ENCODE measurements at places on chromosomes 4 and X. TPM values are rescaled to one million over a fixed set of nuclear protein-coding genes. Genes with fewer than 3 reads are reported as not detected.
A peak's percentile ranks its signal among the peaks of the same experiment; 100 is the strongest.

DNA sequence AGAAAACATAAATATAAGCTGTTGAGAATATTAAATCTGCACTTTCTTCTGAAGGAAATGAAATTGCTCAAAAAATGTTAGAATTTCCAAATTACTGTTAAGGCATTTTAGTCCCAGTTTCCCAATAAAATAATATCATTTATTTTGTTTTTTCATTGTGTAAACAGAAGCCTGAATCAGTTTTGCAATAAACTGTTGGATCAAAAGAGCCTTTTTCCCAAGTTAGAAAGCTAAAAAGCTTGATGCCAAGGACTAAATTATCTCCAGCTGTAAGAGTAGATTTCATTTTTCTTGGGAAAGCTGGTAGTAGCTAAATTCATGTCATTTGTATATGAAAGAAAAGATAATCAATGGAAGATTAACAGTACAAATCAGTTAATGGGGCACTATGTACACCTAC is 95.8 kb downstream of the RNF150 start:
- no peak for DNase-seq

DNA sequence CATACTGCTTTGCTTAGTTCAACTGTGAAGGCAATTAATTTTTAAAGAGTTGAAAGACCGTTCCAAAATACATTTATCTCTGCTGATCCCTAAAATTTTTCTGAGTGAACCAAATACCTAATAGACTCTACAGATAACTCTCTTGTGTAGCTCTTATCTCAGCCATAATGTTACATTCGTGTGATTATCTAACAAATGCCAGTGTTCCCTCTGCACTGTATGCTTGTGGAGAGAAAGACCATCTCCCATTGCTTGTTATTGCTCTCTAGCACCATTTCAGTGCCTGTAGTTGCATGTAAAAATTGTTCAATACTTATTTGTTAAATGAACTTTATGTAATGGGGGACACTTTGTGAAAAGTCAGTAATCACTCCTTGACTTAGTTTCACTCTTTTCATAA is 81.3 kb upstream of the ATOH1 start:
- no peak for DNase-seq

DNA sequence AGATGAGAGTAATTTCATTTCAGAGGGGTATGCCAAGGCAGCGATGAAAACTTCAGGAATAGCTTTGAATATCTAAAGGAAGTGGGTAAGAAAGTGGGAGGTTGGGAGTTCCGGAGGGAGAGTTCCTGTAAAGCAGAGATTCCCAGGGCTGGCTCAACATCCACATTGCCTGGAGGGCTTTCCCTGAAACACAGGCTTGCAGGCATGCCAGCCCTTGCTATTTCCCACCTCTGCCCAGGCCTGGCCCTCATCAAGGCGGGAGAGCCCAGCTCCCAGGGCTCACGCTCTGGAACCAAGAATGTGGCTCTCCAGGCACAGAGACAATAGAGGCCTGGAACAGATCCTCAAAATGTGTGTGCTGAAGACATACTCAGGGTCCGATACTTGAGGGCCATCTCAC is 43.8 kb upstream of the CLDN34 start:
- DNase-seq, result peak; percentile 43

Gene SMIM10L2A
- total RNA-seq, result 0.07 TPM

GRCh38 chrX:13008189-13008533 is 33.3 kb downstream of the TMSB4X start:
- no peak for DNase-seq

DNA sequence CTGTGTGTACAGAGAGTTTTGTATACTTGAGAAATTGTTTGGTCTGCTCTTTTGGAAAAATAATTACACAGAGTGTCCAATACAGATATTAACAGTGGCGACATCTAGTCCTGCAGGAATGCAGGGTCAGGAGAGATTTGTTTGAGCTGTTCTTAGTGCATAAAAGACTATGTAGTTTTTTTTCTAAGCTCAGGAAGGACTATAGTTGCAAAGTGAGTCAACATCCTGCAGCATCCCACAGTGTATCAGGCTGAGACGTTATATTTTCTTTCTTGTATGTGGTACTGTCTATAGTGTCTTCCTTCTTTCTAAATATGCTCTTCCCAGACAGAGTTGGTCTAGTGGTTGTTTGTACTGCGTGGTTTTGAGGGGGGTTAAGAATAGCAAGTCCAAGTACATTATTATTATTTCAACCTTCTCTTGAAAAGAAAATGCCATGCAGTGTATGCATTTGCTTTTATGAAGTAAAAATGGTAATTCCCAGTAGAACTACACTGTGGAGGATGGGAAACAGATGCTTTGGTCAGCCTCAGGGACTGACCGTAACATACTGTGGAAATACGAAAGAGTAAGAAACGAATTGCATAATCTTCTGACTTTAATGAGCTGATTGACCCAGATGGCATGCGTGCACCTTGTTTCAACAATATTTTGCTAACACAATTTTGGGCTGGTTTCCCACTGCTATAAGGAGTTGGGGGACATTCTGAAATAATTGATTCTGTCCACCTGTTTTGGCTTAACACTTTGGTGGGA is 67.4 kb downstream of the DMP1 start:
- DNase-seq, result no peak

Gene ZNF630
- 3.2 TPM for total RNA-seq

GRCh38 chrX:133448512-133449076 is 33.3 kb upstream of the GPC4 start:
- DNase-seq, result no peak

Gene FAM53A
- total RNA-seq, result 7.3 TPM

Measured in M059J (cell line).